ENCODE measurements at places on chromosomes 3 and 15. TPM values are rescaled to one million over a fixed set of nuclear protein-coding genes. Genes with fewer than 3 reads are reported as not detected.

DNA sequence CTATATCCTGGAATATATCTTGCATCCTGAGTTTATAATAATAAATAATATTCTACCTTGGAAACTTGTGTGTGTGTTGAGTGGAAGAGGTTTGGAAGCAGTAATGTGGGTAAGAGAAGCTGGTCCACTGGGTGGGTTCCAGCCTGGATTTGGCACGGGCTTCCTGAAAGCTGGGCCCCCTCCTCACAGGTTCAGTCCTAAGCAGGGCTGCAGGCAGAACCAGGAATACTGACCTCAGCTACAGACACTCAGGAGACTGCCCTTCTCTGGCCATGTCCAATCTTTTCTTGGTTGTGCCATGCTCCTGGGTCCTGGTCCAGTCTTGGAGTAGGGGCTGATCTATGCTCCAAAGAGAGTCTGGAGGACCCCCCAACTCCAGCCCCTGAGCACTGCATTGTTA is 4.5 kb downstream of the MYD88 start:
- H3K27ac ChIP-seq = no peak overlapping the region
- peaks cover 26% of the 10 kb centered on the region for H3K4me1 ChIP-seq
- H3K36me3 ChIP-seq = peaks cover 12% of the 10 kb centered on the region
- no peak for DNase-seq
- no peaks in the 10 kb centered on the region for H3K27me3 ChIP-seq

DNA sequence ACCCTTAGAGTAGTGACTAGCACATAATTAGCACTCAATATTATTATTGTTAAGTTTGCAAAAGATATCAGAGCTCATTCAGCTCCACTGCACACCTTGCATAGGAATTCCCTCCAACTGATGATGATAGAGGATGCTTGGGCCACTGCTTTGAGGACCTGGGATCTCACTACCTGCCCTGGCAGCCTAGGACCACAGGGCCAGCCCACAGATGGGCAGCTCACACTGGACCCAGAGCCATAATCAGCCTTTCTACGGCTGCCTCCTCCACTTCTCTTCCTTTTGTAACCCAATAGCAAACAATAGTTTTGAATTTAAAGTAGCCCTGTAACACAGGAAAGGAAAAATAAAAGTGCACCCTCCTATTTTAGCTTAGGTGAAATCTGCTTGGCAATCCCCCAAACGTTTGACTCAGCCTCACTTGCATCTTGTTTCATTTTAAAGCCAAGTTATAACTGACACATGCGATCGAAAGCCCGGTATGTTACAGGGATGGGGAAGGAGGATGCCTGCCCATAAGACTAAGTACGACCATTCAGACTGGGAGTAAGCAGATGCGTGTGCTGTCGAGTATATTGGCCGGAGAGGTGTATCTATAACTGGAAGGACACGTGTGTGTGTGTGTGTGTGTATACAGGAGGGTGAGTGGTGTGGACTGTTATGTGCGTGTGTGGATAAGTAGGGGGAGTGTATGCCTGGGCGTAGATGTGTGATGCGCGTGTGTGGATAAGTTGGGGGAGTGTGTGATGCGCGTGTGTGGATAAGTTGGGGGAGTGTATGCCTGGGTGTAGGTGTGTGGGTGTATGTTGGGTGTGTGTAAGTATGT is 65.9 kb downstream of the CPN2 start:
- no peak for DNase-seq
- no peaks in the 10 kb centered on the region for H3K27me3 ChIP-seq
- H3K36me3 ChIP-seq = no peaks in the 10 kb centered on the region
- no peak overlapping the region for H3K4me3 ChIP-seq
- H3K4me1 ChIP-seq = peaks cover 19% of the 10 kb centered on the region

DNA sequence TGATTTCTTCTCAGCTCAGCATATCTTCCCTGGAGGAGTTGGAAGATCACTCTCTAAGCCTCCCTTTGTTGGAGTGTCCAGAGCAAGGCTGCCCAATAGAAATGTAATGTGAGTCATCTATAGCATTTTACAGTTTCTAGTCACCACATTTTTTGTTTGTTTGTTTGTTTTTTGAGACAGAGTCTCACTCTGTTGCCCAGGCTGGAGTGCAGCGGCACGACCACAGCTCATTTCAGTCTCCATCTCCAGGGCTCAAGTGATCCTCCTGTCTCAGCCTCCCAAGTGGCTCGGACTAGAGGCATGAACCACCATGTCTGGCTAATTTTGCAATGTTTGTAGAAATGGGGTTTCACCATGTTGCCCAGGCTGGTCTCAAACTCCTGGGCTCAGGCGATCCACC is 21.3 kb downstream of the KLHL6 start:
- H3K36me3 ChIP-seq = no peaks in the 10 kb centered on the region
- no peak overlapping the region for H3K27ac ChIP-seq
- no peak for DNase-seq
- H3K27me3 ChIP-seq = no peaks in the 10 kb centered on the region
- no peak overlapping the region for H3K4me3 ChIP-seq
- H3K4me1 ChIP-seq = no peaks in the 10 kb centered on the region

Gene RNU5B-1
- total RNA-seq = not detected

GRCh38 chr3:182516597-182517336 is 276.5 kb upstream of the ATP11B start:
- H3K36me3 ChIP-seq = no peaks in the 10 kb centered on the region
- no peaks in the 10 kb centered on the region for H3K27me3 ChIP-seq
- no peaks in the 10 kb centered on the region for H3K4me1 ChIP-seq
- no peak for DNase-seq
- H3K27ac ChIP-seq = no peak overlapping the region

Gene APOD
- total RNA-seq = 79.6 TPM

- H3K27me3 ChIP-seq = no peaks in the 10 kb centered on the region
- H3K36me3 ChIP-seq = no peaks in the 10 kb centered on the region
- no peaks in the 10 kb centered on the region for H3K4me1 ChIP-seq
- DNase-seq = no peak
- H3K27ac ChIP-seq = no peak overlapping the region
These were observed 478.9 kb downstream of the ERC2 start for GRCh38 chr3:55989366-55989765.

All from right atrium auricular region (tissue), 2 donors.